ENCODE measurements at places on chromosomes 1 and 21. TPM values are rescaled to one million over a fixed set of nuclear protein-coding genes. Genes with fewer than 3 reads are reported as not detected.

- no peak overlapping the region for H3K4me3 ChIP-seq
- DNase-seq: no peak
- H3K27me3 ChIP-seq: no peaks in the 10 kb centered on the region
- no peaks in the 10 kb centered on the region for H3K36me3 ChIP-seq
- no peaks in the 10 kb centered on the region for H3K4me1 ChIP-seq
- no peak overlapping the region for H3K27ac ChIP-seq
Measured at GRCh38 chr1:41995441-41996130, 76.9 kb upstream of the HIVEP3 start.

DNA sequence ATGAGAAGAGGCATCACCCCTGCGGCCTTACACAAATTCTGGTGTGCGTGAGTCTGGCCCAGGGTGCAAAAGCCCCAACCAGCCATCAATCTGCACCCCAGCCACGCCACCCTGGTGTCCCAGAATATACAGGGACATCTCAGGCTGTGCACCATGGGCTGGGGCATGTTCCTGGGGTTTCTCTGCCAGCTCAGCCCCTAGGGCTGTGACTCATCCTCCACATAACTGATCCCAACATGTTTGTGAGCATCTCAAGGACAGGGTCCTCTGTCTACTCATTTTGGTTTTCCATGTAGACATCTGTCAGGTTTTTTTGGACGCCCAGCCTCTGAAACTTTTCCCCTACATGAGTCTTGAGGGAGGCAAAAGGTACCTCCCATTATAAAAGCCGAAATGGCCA lies 511 bp downstream of the ZNF683 start:
- H3K27me3 ChIP-seq: no peaks in the 10 kb centered on the region
- H3K36me3 ChIP-seq: no peaks in the 10 kb centered on the region
- no peak for DNase-seq
- no peak overlapping the region for H3K4me3 ChIP-seq
- no peak overlapping the region for H3K27ac ChIP-seq

GRCh38 chr21:33839167-33839716 lies 76.4 kb downstream of the ATP5PO start:
- peak; percentile 60 for DNase-seq
- peaks cover 40% of the 10 kb centered on the region for H3K36me3 ChIP-seq
- H3K4me3 ChIP-seq: no peak overlapping the region
- H3K27ac ChIP-seq: no peak overlapping the region
- H3K4me1 ChIP-seq: no peaks in the 10 kb centered on the region

Gene GJA4
- 6.9 TPM for total RNA-seq

Gene VAV3
- 2.3 TPM for total RNA-seq

Measured in endodermal cell (in vitro differentiated cells).